Activated naive CD4-positive, alpha-beta T cell treated with anti-CD3 and anti-CD28 coated beads, Interleukin-2, amount 50 U/mL, for 16 hours (primary cell): ENCODE measurements at places on chromosomes 4 and X.

GRCh38 chr4:78654807-78655206 is 103.2 kb downstream of the ANXA3 start:
- DNase-seq = no peak

GRCh38 chr4:158856852-158857251 is 88.0 kb downstream of the FNIP2 start:
- no peak for DNase-seq

GRCh38 chrX:21955403-21956189 is 15.1 kb downstream of the SMS start:
- DNase-seq = no peak

DNA sequence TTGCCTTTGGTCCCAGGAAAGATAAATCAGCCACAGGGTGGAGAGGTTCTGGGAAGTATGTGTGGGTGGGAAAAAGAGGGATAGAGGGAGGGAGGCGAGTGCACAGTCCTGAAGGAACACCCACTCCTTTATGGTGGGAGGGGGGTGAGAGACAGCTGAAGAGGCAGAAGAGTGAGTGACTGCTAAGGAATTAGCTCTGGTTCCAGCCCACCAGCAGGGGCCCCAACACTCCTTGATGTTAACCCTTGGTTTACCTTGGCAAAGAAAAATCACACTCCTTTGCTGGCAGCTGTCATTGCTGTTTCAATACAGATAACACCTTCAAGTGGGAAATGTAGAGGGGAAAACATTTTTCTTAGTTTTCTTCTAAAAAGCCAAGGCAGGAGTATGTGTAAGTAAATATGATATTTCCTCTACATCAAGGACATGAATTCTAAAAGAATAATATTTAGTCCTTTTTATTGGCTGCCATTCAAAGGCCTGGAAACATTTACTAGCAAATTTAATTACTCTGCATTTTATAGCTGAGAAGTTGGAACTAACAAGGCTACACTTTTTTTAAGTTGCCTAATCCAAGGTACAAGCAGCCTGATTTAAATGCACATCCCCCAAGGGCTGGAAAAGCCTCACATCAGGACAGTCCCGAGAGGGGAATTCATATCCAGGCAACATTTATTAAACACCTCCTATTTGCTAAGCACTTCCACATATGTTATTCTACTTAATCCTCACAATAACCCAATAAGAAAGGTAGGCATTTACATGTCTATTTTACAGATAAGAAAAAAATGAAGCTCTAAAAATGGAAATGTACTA is 81.7 kb downstream of the HS6ST2 start:
- DNase-seq = no peak

GRCh38 chr4:184406958-184407391 is 67.4 kb downstream of the IRF2 start:
- no peak for DNase-seq

DNA sequence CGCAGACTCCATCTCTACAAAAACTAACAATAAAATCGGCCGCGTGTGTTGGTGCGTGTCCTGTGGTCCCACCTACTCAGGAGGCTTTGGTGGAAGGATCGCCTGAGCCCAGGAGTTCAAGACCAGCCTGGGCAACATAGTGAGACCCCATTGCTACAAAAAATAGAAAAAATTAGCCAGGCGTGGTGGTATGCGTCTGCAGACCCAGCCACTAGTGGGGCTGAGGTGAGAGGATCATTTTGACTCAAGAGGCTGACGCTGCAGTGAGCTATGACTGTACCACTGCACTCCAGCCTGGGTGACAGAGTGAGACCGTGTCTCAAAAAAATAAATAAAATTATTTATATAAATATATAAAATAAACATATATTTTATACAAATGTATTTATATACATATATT is 22.3 kb downstream of the ASMTL start:
- DNase-seq = no peak

DNA sequence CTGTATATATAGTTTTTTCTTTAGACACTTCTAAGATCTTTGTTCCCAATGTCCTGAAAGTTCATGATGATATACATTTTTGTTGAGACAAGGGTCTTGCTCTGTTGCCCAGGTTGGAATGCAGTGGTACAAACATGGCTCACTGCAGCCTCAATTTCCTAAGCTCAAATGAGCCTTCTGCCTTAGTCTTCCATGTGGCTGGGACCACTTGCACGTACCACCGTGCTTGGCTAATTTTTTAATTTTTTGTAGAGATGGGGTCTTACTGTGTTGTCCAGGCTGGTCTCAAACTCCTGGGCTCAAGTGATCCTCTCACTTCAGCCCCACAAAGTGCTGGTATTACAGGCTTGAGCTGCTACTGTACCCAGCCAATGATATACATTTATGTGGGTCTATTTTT is 132.9 kb upstream of the BCOR start:
- no peak for DNase-seq

- no peak for DNase-seq
Measured at GRCh38 chrX:101219864-101220346, 319 bp downstream of the DRP2 start.

DNA sequence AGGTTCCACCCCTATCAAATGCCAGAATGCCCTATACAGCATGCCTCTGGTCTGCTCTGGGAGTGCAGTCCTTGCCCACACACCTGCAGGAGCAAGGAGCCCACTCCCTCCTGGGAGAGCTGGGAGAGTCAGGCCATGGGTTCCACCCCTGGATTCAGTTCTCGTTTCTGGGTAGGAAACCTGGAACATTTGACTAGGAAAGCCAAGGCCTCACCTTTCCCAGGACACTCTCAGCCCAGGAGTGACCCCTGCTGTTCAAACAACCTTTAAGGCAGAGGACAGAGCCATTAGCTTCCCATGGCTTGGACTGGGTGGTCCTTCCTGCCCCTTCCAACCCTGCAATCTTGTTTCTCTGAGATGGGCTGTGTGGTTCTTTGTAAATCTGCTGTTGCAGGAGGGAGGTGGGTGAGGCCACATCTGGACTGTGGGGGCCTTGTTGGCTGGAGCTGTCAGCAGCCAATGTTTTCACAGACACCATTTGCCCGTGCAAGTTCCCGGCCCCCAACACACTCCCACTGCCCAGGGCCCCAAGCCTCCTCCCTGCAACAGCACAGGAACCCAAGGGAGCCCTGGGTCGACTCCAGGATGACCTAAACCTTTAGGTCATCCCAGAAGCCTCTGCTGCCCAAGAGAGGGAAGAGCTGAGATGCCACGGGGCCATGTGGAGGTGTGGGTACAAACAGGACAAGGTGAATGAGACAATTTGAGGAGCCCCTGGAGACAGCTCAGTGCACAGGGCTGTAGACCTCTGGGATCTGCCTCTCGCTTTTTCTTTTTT is 104.4 kb downstream of the PJA1 start:
- DNase-seq = no peak

DNA sequence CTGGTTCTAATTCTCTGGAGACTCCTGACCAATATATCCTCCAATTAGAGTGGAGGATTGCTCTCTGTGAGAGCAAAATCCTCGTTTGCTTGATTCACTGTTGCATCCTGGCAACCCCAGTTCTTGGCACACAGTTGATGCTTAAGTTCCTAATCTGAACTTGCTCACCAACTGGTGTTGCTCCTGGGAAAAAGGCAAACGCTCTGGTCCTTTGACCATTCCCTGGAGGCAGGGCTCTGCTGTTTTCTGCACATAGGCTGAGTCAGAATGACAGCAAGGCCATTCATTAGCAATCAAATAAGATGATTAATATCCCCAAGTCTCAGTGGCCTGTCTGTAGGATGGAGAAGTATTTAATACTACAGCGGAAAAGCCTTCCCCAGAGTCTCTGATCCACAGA is 172.7 kb upstream of the TBC1D9 start:
- DNase-seq = no peak

DNA sequence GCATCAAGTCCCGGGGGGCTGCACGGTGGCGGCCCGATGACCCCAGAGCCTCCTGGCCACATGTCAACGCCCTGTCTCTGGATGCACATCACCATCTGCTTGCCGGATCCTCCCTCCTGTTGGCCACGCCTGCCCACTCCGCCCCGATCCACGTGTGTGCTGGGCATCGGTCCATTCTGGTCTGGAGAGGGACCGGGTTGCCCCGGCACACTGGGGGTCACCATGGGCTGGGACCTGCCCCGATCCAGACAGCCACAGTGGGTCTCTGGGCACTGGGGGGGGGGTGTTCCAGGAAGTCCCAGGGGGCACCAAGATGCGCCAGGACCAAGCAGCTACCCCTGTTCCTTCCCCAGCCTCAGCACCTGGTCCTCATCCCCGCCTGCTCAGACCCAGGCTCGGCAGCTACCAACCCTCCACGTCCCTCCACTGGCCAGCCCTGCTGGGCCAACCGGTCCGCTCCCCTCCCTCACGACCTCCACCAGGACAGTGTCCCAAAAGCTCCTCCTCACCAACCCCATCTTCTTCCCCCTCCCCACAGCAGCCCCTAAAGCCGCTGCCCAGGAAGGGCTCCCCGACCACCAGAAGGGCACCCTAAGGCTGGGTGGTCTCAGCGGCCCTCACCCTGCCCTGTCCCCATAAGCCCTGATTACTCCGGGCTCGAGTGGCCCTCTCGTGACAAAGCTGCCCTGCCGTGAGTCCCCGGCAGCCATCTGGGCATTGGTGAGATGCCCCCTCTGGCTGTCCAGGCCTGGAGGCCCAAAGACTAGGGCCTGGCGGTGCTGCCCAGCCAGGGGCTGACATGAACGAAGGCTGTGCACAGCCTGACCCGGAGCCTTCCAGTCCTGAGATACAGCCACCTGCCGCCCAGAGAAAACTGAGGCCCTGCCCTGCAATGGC is 4.6 kb downstream of the CTBP1 start:
- no peak for DNase-seq

DNA sequence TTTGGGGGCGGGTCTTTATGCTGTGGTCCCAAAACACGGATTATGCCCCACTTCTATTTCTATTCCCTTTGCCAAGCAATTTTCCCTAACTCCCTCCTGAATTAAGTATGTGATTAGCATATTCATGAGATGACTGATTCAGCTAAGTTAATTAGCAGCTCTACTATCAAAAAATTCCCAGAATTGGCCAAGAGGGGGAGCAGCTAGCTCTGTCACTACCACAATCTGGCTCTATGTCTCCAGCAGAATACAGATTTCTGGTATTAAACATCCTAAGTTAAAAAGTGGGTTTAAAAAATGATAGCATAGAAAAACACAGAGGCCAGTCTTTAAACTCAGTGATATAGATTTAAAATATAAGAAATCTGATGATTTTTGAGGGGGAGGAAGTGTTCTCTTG is 80.3 kb downstream of the GPC4 start:
- no peak for DNase-seq

- no peak for DNase-seq
Measured at GRCh38 chrX:136627409-136627808, 20.5 kb upstream of the CD40LG start.

GRCh38 chr4:81789741-81790399 is 318.2 kb upstream of the RASGEF1B start:
- DNase-seq = no peak

GRCh38 chr4:10123227-10124101 is 6.9 kb upstream of the WDR1 start:
- no peak for DNase-seq

GRCh38 chr4:67091673-67092072 is 453.6 kb downstream of the CENPC start:
- DNase-seq = no peak

- DNase-seq = no peak
Measured at GRCh38 chr4:48450740-48451139, 32.4 kb upstream of the SLC10A4 start.

- no peak for DNase-seq
Measured at GRCh38 chr4:78971776-78972175, 32.5 kb upstream of the PAQR3 start.

GRCh38 chrX:31459361-31459760 is 387.5 kb upstream of the FTHL17 start:
- no peak for DNase-seq

- DNase-seq = no peak
Measured at GRCh38 chr4:41006141-41006540, 208.2 kb downstream of the APBB2 start.

DNA sequence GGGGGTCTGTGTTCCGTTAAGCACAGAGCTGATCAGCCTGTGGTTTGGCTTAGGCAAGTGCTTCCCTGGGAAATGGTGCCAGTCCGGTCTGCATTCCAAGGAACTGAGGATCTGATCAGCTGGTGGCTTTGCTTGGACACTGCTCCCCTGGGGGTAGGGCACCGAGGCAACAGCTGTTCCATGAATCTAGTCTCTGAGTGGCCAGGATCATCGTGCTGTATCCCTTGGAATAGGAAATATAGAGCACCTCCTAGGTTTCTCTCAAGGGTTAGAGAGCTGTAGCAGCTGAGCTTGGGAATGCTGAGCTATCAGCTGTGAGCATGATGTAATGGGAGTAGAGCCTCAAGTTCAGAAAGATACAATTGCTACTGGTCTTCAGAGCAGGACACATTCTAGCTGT is 863.9 kb downstream of the RAPGEF2 start:
- DNase-seq = no peak

GRCh38 chr4:13966231-13967195 is 339.0 kb upstream of the BOD1L1 start:
- no peak for DNase-seq

DNA sequence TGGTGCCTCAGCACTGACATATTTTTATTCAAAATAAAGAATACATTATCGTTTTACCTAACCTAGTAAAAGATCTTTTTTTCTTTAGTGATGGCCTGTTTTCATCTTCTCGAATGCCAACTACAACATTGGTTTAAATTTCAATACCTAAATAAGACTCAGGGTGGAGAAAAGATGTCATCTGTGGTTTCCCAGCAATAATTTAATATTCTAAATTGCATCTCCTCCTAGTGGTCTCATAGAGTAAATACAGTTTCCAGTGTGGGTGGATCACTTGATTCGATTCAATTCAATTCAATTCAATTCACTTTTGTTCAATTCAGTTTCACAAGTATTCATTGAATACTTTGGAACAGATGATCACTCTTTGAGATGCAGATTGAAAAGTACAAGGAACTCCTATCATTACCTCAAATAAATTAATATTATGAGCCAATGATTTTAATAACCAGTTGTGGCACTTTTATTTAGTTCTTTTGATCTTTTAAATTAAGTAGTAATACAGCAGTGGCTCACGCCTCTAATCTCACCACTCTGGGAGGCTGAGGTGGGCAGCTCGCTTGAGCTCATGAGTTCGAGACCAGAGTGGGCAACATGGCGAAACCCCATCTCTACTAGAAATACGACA is 427.2 kb downstream of the FAT4 start:
- DNase-seq = no peak

GRCh38 chr4:174856926-174857800 is 28.1 kb upstream of the GLRA3 start:
- no peak for DNase-seq

GRCh38 chr4:163930086-163930485 is 435.6 kb downstream of the TMA16 start:
- DNase-seq = no peak

DNA sequence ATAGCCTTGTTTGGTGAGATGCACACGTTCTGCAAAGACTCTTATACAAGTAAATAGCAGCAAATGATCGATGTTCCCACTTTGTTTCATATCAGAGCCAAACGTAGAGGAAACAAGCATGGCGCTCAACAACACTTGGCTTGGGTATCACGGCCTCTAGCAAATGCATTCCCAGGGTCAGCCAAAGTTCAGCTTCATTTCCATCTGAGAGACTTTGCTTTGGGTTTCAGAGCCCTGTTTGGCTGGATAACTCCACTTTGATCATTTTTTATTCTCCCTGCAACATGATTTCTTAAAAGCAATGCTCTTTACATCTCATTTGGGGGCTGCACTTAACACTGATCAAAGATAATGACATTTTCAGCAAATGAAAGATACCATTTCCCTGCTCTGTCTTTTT is 199.2 kb upstream of the FAM9B start:
- DNase-seq = no peak
